ENCODE measurements at places on chromosomes 5 and 9. TPM values are rescaled to one million over a fixed set of nuclear protein-coding genes. Genes with fewer than 3 reads are reported as not detected.

DNA sequence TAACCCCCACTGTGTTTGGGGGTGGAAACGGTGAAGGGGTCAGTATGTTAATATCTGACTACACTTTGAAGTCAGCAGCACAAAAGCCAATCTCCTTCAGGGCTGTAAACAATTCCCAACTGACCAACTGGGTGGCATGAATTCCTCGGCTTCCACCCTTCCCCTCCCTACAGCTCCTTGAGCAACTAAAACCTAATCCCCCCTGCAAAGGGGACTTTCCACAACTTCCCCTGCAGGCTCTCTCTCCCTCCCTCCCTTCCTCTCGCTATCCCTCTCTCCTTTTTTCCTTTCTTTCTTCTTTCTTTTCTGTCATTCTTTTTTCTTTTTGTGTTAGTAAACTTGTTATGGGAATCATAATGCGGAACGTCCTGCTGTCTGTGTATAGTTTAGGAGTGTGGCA is 65.1 kb upstream of the PTCH1 start:
- no peak for DNase-seq

- DNase-seq = no peak
Measured at GRCh38 chr5:74810915-74811314, 43.9 kb downstream of the NSA2 start.

Gene TMEM174
- total RNA-seq = not detected

- DNase-seq = no peak
Measured at GRCh38 chr9:34291023-34291422, 38.0 kb downstream of the KIF24 start.
